ENCODE measurements at places on chromosomes 12 and 14. TPM values are rescaled to one million over a fixed set of nuclear protein-coding genes. Genes with fewer than 3 reads are reported as not detected.

TSHR gene
- not detected for total RNA-seq

BMAL2 gene
- 26.0 TPM for total RNA-seq

RND1 gene
- total RNA-seq: 3.7 TPM

GLS2 gene
- not detected for total RNA-seq

ETFBKMT gene
- 0.89 TPM for total RNA-seq

PARPBP gene
- 46.9 TPM for total RNA-seq

SETD1B gene
- total RNA-seq: 27.1 TPM

SYT1 gene
- total RNA-seq: not detected

REP15 gene
- 0.56 TPM for total RNA-seq

OTUB2 gene
- total RNA-seq: 0.14 TPM

MYL6 gene
- 1,441 TPM for total RNA-seq

NRL gene
- 2.2 TPM for total RNA-seq

MAP4K5 gene
- total RNA-seq: 48.7 TPM

ARID2 gene
- 133 TPM for total RNA-seq

HCAR1 gene
- not detected for total RNA-seq

PPP1R36 gene
- not detected for total RNA-seq

TAS2R7 gene
- total RNA-seq: not detected

ASB2 gene
- total RNA-seq: 12.3 TPM

NGB gene
- not detected for total RNA-seq

KIF26A gene
- not detected for total RNA-seq

PRB2 gene
- total RNA-seq: not detected

KRT8 gene
- total RNA-seq: not detected

ARHGEF40 gene
- 0.75 TPM for total RNA-seq

RASSF9 gene
- not detected for total RNA-seq

KCNH3 gene
- total RNA-seq: 0.50 TPM

SLC22A17 gene
- total RNA-seq: 0.42 TPM

DNAJC22 gene
- not detected for total RNA-seq

CAPZA3 gene
- not detected for total RNA-seq

HOXC12 gene
- total RNA-seq: not detected

MYF6 gene
- not detected for total RNA-seq

CRIP1 gene
- total RNA-seq: 39.0 TPM

CLEC4D gene
- total RNA-seq: not detected

ACSM4 gene
- not detected for total RNA-seq

SCN8A gene
- total RNA-seq: 1.5 TPM

CPNE6 gene
- total RNA-seq: not detected

JDP2 gene
- 0.61 TPM for total RNA-seq

PDZRN4 gene
- not detected for total RNA-seq

SGPP1 gene
- total RNA-seq: 15.0 TPM

CLEC14A gene
- total RNA-seq: not detected

SIX1 gene
- not detected for total RNA-seq

RFX4 gene
- not detected for total RNA-seq

ZNF891 gene
- 1.4 TPM for total RNA-seq

PRIMA1 gene
- not detected for total RNA-seq

A2ML1 gene
- not detected for total RNA-seq

SRSF9 gene
- 246 TPM for total RNA-seq

SMIM41 gene
- total RNA-seq: not detected

CHPT1 gene
- total RNA-seq: 5.3 TPM

NPFF gene
- 1.9 TPM for total RNA-seq

GALNT9 gene
- not detected for total RNA-seq

NANOG gene
- total RNA-seq: not detected

PRB4 gene
- not detected for total RNA-seq
